ENCODE measurements at places on chromosomes 6 and 20.

- DNase-seq: no peak
These were observed 569 bp downstream of the TCEA2 start for GRCh38 chr20:64063389-64064144.

DNA sequence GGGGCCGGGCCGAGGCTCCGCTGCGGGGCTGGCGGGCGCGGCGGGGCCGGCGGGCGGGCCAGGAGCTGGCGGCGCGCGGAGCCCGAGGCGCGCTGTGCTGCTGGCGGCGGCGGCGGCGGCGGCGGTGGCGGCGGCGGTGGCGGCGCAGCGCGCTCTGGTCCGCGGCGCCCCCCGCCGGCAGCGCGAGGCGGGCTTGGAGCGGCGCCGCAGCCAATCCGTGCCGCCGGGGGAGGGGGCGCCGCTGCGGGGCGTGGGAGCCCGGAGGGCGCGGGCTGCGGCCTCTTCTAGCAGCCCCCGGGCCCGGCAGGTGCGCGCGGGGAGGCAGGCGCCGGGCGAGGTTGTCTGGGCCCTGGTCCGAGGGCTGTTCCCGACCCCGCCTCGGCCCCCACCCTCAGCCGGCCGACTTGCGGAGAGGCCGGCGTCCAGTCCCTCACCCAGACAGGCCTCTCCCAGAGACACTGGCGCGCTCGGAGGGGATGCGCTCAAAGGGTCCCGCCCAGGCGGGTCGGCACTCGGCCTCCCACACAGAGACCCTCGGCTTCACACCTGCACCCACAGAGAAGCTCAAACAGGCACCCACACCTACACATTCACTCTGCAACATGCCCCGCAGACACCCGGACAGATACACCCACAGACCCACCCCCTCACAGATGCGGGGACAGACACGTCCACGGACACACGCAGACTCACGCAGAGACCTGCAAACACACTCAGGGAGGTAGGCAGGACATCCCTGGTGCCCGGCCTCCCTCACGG lies at the start of gene RIMS4:
Gene RIMS4 (minus strand): TSS at position 156 of the 759 bp plus-strand sequence. CDS start 275 bp downstream, outside the sequence.
- DNase-seq: no peak

- DNase-seq: no peak
These were observed 149.0 kb upstream of the SGK1 start for GRCh38 chr6:134466771-134467525.

DNA sequence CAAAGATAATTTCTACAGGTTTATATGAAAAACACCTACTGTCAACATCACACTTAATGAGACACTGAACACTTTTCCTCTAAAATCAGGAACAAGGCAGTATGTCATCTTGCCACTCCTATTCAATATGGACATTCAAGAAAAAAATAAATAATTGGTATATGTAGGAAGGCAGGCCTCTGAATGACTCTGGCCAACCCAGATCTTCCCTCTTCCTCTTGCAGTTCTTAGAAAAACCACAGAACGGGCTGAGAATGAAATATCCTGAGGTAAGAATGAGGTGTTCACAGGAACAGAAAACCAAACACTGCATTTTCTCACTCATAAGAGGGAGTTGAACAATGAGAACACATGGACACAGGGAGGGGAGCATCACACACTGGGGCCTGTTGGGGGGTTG lies 1207.2 kb upstream of the CITED2 start:
- DNase-seq: no peak

GRCh38 chr6:14436592-14437132 lies 319.1 kb downstream of the CD83 start:
- DNase-seq: no peak

GRCh38 chr20:12949429-12949980 lies 59.3 kb upstream of the SPTLC3 start:
- no peak for DNase-seq

DNA sequence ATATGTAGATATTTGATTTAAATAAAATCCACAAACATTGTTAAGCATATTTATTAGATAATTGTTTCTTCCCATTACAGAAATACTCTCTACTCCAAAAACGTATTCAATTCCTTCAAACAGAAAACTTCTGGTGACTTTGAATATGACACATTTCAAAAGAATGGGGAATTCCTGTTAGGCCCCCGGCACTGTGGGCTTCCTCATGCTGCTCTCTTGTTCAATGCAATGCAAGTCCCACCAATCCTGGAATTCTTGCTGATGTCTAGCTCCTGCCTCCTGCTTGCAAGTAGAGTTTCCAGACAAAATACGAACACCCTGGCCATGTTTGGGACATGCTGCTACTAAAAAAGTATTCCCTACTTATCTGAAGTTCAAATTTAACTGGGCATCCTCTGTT lies 544.1 kb downstream of the QKI start:
- DNase-seq: no peak

GRCh38 chr6:94052749-94053148 lies 633.4 kb upstream of the EPHA7 start:
- DNase-seq: no peak

GRCh38 chr6:47890326-47890875 lies 108.6 kb downstream of the OPN5 start:
- DNase-seq: no peak

GRCh38 chr6:43765776-43766499 lies 4.1 kb upstream of the VEGFA start:
- DNase-seq: no peak

All from hematopoietic multipotent progenitor cell treated with erythropoietin and hydrocortisone succinate and interleukin-3 and kit ligand, for 15 days (in vitro differentiated cells).